Upper lobe of left lung (tissue), 6 donors: ENCODE measurements at places on chromosomes 3 and 15. TPM values are rescaled to one million over a fixed set of nuclear protein-coding genes. Genes with fewer than 3 reads are reported as not detected.
A peak's percentile ranks its signal among the peaks of the same experiment; 100 is the strongest.

DNA sequence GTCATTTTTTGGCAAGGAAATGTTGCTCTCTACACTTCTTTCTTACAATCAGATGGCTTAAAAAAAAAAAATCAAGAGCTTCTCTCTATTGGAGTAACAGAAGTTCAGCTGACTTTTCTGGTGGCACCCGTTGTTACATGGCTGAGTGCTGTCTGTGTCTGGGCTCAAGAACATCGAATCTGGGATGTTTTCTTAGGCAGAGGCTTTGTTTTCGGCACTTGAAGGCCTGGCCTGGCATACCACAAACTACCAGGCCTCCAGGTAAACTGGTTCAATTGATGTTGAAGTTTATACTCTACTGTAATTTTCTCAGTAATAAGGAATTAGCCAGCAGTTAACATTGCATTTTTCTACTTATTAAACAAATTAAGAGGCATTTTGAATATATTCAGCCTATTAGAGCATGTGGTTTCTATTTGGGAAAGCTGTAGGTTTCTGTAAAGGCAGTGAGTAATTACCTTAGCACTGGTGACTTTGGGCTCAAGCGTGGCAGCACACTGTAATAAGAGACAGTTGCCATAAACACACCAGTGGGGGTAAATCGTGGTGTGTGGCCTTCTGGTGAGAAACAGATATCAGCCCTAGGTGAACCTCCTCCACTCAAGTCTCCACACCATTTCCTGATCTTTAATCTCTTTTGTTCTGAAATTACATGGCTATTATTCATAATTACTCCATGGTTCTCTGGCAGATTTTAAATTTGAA is 544.7 kb downstream of the MECOM start:
- no peaks in the 10 kb centered on the region for H3K27me3 ChIP-seq
- no peaks in the 10 kb centered on the region for H3K4me1 ChIP-seq
- H3K27ac ChIP-seq: no peak overlapping the region
- H3K4me3 ChIP-seq: no peak overlapping the region
- DNase-seq: no peak

Gene NLGN1
- under 0.01 TPM for total RNA-seq

GRCh38 chr3:65939801-65940246 is 98.9 kb downstream of the MAGI1 start:
- DNase-seq: peak; percentile 39
- H3K27ac ChIP-seq: no peak overlapping the region
- no peak overlapping the region for H3K4me3 ChIP-seq
- peaks cover 8% of the 10 kb centered on the region for H3K4me1 ChIP-seq
- H3K36me3 ChIP-seq: no peaks in the 10 kb centered on the region
- no peaks in the 10 kb centered on the region for H3K27me3 ChIP-seq

Gene GOLGA8K
- total RNA-seq: 1.1 TPM

Gene OSTN
- not detected for total RNA-seq

- H3K27ac ChIP-seq: no peak overlapping the region
- H3K4me3 ChIP-seq: no peak overlapping the region
- no peaks in the 10 kb centered on the region for H3K27me3 ChIP-seq
- no peaks in the 10 kb centered on the region for H3K36me3 ChIP-seq
- no peak for DNase-seq
Measured at GRCh38 chr3:120062474-120062873, 31.8 kb downstream of the GSK3B start.

DNA sequence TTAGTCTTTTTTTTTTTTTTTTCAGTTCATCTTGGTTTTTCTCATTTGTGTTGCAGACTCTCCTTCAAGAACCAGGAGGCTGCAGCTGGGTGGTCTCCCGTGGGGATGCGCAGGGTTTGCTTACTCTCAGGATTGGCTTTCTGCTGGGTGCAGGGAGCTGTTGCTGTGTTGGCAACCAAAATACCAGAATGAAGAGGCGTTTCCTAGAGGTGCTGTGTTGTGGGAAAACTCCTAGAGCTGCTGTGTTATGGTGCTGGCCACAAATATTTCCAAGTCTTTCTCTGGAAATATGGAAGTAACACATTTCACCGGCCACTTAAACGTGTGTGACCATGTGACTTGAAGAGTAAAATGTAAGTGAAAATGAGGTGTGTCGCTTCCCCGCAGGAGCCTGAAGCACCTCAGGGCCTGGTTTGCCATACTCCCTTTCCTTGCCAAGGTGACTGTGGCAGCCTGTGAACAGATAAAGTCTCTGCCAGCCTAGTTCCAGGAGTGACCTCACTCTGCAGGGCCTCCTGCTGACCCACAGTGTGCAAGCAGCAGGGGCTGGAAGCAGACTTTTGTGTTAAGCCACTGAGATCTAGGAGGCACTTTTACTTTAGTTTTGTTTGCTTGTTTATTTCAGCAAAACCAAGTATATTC is 258.9 kb downstream of the ADAMTS17 start:
- H3K4me1 ChIP-seq: no peaks in the 10 kb centered on the region
- no peak overlapping the region for H3K4me3 ChIP-seq
- no peak for DNase-seq
- H3K27me3 ChIP-seq: no peaks in the 10 kb centered on the region
- H3K36me3 ChIP-seq: no peaks in the 10 kb centered on the region

DNA sequence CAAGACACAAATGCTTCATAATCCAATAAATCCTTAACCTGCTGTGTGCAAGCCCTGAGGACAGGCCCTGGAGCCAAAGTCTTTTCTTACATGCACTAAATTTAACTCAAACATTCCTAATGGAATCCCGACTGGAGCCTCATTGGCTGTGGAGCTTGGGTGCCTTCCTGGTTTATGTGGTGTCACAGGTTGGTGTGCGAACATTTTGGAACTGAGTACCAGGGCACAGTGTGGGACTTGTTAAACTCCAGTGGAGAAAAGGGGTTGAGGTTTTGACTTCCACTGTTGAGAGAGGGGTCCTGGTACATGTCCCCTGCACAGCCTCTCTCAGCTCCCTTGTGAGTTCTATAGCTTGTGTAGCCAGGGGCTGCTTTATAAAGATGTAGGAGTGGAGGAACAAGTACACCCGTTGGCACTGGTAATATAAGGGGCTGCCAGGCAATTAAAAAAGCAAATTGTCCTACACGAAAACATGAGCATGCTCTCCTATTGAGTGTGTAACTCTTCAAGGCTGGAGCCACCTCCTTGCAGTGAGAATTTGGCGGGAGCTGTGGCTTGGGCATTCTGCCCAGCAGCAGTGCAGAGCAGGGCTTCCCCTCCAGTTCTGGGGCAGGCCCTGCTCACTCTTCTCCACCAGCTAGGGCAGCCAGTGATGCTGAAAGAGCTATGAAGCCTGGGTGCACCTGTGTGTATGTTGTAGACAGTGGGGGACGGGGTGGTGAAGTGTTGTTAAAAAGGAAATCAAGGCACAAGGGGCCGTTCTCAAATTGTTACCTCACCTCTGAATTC is 218.1 kb downstream of the CLSTN2 start:
- no peaks in the 10 kb centered on the region for H3K4me1 ChIP-seq
- no peaks in the 10 kb centered on the region for H3K36me3 ChIP-seq
- DNase-seq: peak; percentile 44
- H3K27me3 ChIP-seq: no peaks in the 10 kb centered on the region
- no peak overlapping the region for H3K4me3 ChIP-seq

- no peaks in the 10 kb centered on the region for H3K27me3 ChIP-seq
- H3K4me3 ChIP-seq: no peak overlapping the region
- H3K36me3 ChIP-seq: no peaks in the 10 kb centered on the region
- no peak for DNase-seq
- no peaks in the 10 kb centered on the region for H3K4me1 ChIP-seq
Measured at GRCh38 chr3:133055339-133055738, 17.1 kb downstream of the TMEM108 start.
